ENCODE measurements at places on chromosomes 13 and 19.

DNA sequence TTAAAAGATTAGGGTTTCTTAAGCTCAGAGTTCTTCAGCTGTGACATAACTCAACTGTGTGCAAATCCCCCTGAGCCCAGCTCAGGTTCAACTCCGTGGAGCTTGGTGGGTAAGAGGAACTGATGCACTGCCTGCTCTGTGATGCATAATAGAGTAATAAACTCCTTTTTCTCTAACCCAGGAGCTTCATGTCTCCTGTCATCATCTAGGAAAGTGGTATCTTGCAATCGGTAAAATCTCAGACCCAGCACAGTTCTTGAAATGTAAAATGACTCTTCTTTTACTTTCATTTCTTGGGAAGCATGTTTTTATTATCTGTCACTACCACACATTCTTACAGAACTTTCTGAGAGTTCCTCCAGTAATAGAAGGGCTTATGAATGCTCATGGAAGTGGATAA, 123.8 kb upstream of the PCDH9 start:
- DNase-seq = no peak

DNA sequence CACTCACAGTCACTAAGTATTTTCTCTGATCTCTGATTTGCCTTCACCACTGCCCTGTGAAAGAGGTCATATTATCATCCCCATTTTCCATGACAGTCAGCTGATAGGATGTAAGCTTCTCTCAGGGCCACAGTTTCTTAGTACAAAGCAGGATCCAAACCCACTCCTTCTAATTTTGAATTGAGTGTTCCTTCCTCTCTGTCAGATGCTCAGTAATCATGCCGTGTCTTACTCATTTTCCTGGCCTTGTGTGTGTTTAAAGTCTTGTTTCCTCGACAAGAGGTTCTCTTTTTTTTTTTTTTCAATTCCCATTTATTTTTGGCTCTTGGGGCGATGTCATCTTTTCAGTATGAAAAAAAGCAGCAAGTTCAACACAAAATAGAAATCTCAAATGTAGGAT, 72.3 kb downstream of the NAA16 start:
- DNase-seq = no peak

- no peak for DNase-seq
Observed at GRCh38 chr13:36163286-36163685, 32.1 kb upstream of the DCLK1 start.

- DNase-seq = no peak
Observed at GRCh38 chr19:29372461-29372860, 153.3 kb upstream of the VSTM2B start.

- DNase-seq = no peak
Observed at GRCh38 chr13:37685206-37685605, 86.6 kb upstream of the POSTN start.

DNA sequence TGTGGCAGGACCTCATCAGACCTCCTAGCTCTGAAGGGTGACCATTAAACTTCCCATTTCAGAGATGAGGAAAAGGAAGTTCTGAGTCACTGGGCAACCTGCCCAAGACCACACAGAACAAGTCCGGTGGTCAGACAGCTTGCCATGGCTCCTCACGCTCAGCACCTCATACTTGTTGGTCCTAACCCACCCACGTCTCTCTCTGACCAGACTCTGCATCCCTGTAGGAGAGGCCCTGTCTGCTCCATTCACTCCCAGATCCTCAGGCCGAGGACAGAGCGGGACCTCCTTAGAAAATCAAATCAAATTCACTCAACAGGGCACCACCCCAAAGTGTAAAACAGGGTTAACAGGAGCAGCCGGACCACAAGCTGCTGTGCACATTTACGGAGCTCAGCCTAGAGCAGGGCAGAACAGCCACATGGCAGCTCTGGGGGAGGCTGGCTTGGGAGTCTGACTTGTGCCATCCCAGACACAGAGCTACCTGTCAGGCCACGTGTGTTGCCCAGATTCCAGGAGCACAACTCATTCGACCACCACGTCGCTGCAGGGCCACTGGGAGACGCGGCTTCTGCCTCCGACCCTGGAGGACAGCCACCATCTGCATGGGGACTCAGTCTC, 1.7 kb downstream of the MIER2 start:
- DNase-seq = no peak

GRCh38 chr13:34065928-34066327, 248.0 kb downstream of the RFC3 start:
- no peak for DNase-seq

GRCh38 chr19:46224773-46225172, 4.8 kb upstream of the IGFL1 start:
- DNase-seq = no peak

DNA sequence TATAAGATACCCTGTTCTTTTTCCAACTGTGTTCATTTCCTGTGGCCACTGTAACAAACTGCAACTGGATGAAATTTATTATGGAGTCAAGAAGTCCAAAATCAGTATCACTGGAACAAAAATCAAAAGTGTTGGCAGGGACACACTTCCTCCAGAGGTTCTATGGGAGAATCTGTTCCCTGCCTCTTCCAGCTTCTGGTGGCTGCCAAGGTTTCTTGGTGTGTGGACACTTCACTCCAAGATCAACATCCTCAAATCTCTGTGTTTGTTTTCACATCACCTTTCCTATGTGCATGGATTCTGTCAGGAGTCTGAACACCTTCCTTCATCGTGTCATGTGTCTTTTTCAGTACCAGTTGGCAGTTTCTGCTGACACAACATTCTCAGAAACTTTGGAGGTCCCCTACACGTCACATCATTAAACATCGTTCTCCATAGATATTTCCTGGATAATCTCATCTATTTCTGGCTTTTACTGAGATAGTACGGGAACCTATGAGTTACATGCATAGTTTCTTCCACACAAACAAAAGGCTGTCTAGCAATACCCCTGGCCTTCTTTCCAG, 15.2 kb upstream of the EFNB2 start:
- no peak for DNase-seq

DNA sequence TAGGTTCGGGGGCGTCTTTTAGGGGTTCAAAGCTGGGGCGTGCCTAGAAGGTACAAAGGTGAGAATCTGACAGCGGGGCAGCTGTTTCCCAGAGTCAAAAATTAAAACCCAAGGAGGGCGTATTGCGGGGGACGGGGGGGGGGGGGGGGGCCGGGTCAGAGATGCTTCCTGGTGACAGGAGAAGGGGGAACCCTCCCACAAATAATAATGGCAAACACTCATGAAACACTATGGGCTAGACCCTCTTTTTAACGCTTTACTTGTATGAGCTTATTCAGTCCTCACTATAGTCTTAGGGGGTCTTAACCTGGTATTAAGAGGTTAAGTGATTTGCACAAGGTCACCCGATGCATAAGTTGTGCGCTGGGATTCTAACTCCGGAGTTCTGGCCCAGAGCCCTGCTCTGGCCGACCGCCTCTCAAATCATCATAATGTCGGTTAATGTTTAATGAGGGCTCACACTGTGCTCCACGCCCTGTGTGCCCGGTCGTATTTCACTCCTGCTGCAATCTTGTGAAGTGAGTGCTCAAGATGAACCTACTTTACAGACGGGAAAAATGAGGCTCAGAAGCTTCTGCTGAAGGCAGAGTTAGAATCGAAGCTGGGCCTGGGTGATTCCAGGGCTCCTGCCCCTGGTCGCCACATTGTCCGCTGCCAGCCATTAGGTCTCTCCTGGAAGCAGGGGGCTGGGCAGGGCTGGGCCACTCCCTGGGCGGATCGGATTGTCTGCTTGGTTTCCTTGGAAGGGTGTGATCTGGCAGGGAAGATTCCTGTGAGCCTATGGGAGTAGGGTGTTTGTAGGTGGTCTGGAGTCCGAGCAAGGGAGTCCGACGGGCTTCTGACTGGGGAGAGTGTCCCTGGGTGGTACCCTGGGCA, 964 bp downstream of the PAK4 start:
- no peak for DNase-seq

DNA sequence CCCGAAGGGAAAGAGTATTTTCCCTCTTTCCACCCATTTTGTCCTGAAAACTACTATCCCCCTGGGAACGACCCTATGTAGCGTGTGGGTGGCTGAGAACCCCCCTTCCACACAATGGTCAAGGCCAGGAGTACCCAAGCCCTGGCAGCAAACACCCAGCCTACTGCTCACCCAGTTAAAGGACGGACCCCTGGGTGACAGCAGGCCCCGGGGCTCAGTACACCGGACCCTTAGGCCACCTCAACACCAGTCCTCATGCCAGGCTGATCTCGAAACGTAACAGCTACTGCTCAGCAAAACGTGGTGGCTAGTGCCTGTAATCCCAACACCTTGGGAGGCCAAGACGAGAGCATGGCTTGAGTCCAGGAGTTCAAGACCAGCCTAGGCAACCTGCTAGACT, 1.4 kb downstream of the ANKRD27 start:
- no peak for DNase-seq

GRCh38 chr19:3945838-3946237, 13.0 kb downstream of the NMRK2 start:
- no peak for DNase-seq

- no peak for DNase-seq
Observed at GRCh38 chr13:87810391-87810801, 139.2 kb downstream of the SLITRK5 start.

DNA sequence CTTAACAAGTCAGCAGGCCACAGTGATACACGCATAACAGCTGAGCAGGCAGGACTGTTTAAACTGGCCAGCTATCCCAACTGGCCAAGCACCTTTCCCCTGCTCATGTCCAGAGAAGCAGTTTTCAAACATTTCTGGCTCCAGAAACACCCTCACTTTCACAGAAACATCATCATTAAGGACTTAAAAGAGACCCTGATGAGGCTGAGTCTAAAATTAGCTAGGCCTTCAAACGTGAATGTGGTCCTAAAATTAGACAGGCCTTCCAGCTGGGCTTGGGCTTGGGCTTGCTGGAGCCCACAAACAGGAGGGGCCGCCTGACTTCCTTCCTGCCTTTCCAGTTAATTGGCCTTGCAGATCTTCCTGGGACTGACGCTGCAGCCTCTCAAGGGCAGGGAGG, 334.2 kb downstream of the DNAJC15 start:
- DNase-seq = no peak

- no peak for DNase-seq
Observed at GRCh38 chr13:62113179-62113578, 697.5 kb upstream of the PCDH20 start.

GRCh38 chr13:113759525-113760137, 605 bp downstream of the TMEM255B start:
- DNase-seq = no peak

DNA sequence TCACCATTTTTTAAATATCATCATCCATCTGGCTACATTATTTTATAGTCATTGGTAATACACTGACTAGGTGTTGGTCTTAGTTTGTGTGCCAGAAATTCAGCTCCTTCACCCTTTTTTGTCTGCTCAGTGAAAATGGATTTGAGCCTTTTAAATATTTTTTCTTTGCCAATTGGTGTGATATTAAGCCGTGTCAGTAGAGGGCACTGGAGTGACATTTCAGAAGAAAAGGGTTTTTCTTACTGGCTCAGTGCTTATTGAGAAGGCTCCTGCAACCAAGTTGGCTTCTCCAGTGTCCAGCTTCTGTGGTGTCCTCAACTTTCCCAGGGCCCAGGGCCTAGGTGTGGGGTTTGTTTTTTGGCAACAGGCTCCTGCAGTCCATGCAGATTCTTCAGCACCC, 546.6 kb downstream of the DACH1 start:
- no peak for DNase-seq

GRCh38 chr19:29643361-29643935, 21.8 kb upstream of the PLEKHF1 start:
- DNase-seq = no peak

- DNase-seq = no peak
Observed at GRCh38 chr13:109630271-109630670, 156.1 kb downstream of the IRS2 start.

GRCh38 chr13:77002590-77003190, 10.8 kb downstream of the CLN5 start:
- DNase-seq = no peak

DNA sequence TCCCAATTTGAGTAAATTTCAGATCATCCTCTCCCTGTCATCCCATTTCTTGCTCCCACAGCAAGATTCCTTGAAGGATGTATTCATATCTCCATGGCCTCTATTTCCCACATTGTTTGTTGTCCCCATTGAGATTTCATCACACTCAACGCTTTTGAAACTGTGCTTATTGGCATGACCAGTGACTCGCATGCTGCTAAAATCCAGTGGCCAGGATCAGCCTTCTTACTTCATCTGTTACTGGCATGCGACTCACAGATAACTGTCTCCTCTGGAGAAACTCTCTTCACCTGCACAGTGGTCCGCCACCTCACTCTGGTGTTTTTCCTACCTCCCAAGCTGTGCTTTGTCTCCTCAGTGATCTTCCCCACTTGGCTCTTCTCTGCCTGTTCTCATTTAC, 95.8 kb downstream of the WASF3 start:
- DNase-seq = no peak

GRCh38 chr13:93539914-93540313, 313.3 kb downstream of the GPC6 start:
- no peak for DNase-seq

GRCh38 chr19:50647879-50648615, 1.2 kb upstream of the C19orf81 start:
- DNase-seq = no peak

GRCh38 chr13:110813646-110814624, 100.4 kb downstream of the ING1 start:
- DNase-seq = no peak

DNA sequence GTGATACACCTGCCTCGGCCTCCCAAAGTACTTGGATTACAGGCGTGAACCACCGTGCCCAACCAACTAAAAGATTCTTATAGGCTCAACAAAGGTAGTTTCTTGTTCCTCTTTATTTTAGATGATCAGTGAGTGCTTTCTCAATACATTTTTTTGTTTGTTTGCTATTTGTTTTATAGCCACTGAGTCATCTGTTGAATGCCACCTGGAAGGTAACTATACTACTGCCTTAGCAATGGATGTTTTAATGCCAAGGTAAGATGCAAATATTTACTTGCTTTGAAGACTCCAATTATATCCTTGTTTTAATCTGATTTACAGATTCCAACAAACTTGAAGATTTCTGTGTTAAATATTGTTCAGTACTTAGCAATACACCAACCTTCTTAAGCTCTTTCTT, 2807.4 kb upstream of the PCDH20 start:
- DNase-seq = no peak

Data from activated CD4-positive, alpha-beta T cell treated with anti-CD3 and anti-CD28 coated beads, Interleukin-2, amount 50 U/mL, for 24 hours (primary cell).